ENCODE measurements at places on chromosomes 4 and X.
A peak's percentile ranks its signal among the peaks of the same experiment; 100 is the strongest.

GRCh38 chr4:56731857-56732256, 50.8 kb upstream of the HOPX start:
- DNase-seq, result no peak

GRCh38 chr4:80538276-80538926, 202.9 kb downstream of the CFAP299 start:
- peak; percentile 52 for DNase-seq

- no peak for DNase-seq
Measured at GRCh38 chr4:34198966-34199365, 2045.3 kb downstream of the ARAP2 start.

GRCh38 chr4:1033840-1034551, 22.6 kb downstream of the FGFRL1 start:
- DNase-seq, result no peak

DNA sequence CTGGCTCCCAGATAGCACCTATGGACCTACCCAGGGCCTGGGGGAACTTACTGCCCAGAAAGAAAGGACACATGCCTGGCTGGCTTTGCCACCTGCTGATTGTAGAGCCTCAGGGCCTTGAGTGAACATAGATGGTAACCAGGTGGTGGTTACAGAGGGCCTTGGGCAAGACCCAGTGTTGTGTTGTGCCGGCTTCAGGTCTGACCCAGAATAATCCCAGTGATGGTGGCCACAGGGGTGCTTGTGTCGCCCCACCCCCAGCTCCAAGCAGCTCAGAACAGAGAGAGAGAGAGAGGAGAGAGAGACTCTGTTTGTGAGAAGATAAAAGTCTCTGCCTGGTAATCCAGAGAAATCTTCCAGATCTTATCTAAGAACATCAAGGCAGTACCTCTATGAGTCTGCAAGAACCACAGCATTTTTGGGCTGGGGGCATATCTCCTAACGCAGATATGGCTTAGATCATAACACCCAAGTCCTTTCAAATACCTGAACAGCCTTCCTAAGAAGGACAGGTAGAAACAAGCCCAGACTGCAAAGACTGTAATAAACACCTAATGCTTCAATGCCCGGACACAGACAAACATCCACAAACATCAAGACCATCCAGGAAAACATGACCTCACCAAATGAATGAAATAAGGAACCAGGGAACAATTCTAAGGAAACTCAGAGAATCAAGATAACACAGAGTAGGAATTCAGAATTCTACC, 16.3 kb upstream of the RP2 start:
- DNase-seq, result no peak

DNA sequence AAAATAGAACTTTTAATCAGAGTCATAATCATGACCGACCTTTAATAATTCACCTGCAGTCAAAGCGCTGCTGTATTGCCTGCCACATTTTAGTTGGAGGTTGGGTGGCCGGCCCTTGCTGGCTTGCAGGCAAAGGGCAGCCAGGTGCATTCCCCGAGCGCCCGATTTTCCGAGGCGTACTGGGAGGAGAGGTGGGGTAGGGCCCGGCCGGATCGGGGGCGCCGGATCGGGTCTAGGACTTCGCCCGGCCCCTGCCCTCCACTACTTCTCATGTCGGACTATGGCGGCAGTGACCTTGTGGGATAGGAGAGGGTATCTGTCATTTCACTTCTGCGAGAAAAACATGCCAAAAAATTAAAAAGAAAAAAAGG, 2.5 kb upstream of the RS1 start:
- no peak for DNase-seq

- DNase-seq, result no peak
Measured at GRCh38 chr4:155769090-155769489, 10.3 kb downstream of the GUCY1B1 start.

- peak; percentile 30 for DNase-seq
Measured at GRCh38 chr4:75800972-75801371, 76.6 kb downstream of the USO1 start.

DNA sequence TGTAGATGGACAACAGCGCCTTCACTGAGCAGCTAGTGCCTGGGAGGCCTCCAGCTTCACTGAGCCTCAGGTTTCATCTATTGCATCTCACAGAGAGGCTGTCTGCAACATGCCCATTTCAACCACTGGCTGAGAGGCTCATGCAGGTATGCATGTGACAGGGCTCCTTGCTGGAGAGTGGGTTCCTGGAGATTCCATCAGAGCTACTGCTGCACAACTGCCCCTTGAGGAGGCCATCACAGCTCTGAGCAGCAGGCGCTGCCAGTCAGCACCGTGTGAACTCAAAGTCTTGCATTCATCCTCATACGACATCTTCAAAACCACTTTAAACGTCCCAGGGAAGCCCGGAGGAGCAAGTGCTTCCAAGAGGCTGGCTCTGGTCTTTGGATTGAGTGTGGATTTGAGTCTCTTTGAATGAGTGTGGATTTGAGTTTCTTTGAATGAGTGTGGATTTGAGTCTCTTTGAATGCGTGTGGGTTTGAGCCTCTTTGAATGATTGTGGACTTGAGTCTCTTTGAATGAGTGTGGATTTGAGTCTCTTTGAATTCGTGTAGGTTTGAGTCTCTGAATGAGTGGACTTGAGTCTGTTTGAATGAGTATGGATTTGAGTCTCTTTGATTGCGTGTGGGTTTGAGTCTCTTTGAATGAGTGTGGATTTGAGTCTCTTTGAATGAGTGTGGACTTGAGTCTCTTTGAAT, 8.7 kb downstream of the P2RY8 start:
- DNase-seq, result no peak

- no peak for DNase-seq
Measured at GRCh38 chr4:183118141-183118540, 19.1 kb downstream of the WWC2 start.

DNA sequence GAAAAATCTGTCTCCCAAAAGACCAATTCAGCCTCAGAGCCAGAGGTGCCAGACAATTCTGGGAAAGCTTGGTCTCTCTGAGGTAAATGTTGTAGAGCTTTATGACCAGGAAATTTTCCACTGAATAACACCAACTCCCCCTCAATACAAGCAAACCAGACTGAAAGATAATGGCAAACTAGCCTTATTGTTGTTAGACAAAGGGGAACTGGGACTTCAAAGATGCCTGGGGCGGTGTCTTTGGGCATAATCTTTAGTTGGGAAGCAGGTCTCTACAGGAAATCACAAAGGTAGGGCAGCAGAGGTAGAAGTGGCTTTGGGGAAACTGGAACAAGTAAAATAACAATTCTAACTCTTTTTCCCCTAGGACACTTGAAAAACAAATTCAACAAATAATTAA, 12.0 kb downstream of the COL4A6 start:
- DNase-seq, result no peak

DNA sequence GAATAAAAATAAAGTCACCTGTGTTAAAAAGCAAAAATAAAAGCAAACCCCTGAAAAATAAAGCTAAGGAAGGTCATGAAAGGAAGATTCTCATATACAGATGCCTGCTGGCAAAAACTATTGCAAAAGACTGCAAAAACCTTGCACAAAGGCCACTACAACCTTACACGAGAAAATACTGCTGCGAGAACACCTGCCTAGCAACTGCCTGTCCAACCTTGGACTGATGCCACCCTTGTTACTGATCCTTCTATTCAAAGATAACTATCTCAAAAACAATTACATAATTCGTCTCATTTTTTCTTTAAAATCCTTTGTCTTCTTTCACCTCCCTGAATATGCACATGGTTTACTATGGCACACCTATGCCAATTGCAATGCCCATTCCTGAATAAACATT, 49.6 kb downstream of the SLC2A9 start:
- no peak for DNase-seq

- peak; percentile 76 for DNase-seq
Measured at GRCh38 chr4:86497980-86498862, 95.9 kb upstream of the PTPN13 start.

DNA sequence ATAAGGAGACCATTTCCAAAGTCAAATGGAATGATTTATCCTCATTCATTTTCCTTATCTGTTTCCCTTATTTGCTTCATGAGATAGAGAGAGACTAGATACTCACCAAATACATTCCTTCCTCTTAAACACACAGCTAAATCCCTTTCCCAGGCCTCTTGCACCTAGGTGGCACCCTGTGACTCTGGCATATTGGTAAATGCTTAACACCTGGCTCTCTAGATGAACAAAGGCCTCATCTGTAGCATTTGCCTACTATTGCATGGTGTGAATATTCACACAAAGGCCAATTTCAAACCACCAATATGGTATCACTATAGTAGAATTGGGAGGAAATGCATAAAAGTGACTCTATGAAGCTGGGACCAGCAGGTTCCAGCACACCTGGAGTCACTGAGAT, 22.1 kb upstream of the SLC10A4 start:
- DNase-seq, result no peak

- DNase-seq, result peak; percentile 39
Measured at GRCh38 chrX:115147220-115147619, 42.0 kb upstream of the RBMXL3 start.

- DNase-seq, result no peak
Measured at GRCh38 chr4:133493776-133494175, 344.7 kb downstream of the PCDH10 start.

DNA sequence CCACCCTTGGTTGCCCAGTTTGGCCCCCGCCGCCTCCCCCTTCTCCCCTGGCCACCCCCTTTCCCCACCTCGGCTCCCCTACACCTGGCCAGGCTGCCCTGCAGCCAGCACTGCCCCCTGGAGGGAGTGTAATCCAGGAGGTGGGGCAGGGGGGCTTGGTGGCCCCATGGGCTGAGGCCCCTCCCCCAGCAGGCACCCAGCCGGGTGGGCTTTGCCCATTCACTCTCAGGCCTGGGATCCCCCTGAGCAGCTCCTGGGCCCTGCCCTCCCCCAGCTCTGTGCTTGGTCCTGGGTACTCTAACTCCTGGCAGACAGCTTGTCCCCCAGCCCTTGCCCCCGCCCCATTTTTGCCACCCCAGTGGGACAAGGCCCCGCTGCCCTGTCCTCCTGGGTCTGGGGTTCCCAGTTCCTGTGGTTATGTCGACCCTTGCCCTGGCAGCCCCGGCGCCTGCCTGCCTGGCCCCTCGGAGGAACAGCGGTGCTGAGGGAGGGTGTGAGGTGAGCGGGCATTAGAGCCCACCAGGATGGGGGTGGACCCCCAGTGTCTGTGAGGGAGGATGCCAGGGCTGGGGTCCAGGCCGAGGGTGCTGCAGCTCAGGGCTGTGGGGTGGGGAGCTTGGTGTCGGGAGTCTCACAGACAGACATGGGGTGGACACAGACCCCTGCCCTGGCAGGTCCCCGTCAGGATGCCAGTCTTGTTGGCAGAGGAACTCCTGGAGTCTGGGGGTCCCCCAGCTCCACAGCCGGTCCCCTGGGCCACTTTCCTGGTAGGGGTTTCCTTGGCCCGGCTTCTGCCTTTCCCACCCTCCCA, 10.2 kb downstream of the NAT8L start:
- DNase-seq, result no peak

- DNase-seq, result no peak
Measured at GRCh38 chrX:151708821-151709220, 7.0 kb upstream of the FATE1 start.

GRCh38 chrX:20066968-20067708, 49.6 kb downstream of the MAP7D2 start:
- peak; percentile 68 for DNase-seq

GRCh38 chrX:100812216-100813158, 7.7 kb upstream of the CSTF2 start:
- no peak for DNase-seq

DNA sequence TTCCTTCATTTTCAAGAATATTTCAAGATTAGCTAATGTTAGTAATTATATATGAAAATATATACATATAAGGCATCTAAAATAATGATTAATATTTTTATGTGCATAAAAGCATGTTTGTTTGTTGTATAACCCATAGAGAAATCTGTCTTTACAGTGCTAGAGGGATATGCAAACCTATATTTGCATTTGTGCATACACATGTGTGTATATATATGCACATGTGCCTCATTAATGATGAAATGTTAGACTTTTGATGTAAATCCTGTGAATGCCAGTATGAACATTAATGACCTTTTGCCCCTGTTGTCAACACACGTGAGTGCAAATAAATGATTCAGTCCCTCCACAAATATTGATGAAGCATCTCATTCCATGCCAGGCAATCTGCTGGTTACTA, 197.9 kb downstream of the ARHGAP10 start:
- no peak for DNase-seq

DNA sequence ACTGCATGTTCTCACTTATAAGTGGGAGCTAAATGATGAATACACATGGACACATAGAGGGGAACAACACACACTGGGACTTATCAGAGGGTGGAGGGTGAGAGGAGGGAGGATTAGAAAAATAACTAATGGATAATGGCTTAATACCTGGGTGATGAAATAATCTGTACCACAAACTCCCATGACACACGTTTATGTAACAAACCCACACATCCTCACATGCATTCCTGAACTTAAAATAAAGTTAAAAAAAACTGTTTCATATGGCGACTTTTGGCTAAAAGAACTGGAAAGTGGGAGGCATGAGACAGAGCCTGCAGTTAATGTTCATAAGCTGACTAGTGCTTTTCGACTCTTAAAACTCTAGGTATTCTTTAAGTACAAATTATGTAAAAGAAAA, 98.9 kb upstream of the NPFFR2 start:
- DNase-seq, result peak; percentile 4

GRCh38 chrX:110413727-110414124, 55.1 kb downstream of the RTL9 start:
- no peak for DNase-seq

DNA sequence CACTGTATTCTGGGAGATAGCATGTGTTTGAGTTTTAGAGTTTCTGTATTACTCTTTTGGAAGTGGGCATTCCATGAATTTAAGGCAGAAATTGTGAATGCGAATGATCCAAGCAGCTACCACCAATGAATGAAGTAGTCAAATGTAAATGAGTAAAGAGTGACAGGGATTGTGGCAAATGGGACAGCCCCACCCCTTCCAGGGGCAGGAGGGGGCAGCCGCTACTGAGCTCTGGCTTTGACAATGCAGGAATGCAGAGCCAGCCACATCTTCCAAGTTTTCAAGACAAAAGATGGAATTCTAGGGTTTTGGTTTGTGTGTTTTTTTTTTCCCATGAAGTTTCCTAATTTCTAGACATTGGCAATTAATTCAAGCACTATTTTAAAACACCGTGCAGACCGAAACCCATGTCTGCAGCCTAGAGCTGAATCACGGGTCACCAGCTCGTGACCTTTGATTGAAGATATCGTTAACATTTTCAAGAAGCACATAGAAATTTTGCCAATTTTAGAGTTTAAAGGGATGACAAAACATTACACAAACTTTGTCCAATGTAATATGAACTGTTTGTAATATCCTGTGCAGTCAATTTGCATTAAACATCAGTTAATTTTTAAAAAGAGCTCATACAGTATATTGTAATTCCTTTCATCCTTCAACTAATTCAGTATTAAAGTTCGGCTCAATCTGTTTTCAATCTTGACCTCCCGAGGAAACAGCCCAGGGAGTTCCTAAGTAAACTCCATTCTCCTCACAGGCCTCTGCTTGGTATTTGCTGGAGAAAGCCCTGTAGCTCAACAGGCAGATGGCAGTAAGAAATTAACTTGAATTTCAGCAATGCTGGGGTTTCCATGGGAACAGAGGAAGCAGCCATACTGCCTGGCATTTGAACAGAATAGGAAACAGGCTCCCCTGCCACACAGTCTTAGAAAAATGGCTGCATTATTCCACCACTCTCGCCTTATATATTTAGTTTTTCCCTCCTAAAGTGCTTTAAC, 83.4 kb downstream of the UCHL1 start:
- DNase-seq, result peak; percentile 74

- no peak for DNase-seq
Measured at GRCh38 chr4:108709234-108709633, 53.6 kb downstream of the ETNPPL start.
